MCF 10A (cell line): ENCODE measurements at places on chromosomes 16 and 17. TPM values are rescaled to one million over a fixed set of nuclear protein-coding genes. Genes with fewer than 3 reads are reported as not detected.
A peak's percentile ranks its signal among the peaks of the same experiment; 100 is the strongest.

GRCh38 chr16:363766-364490 lies 6.4 kb downstream of the MRPL28 start:
- DNase-seq = no peak

Gene SNAI3
- total RNA-seq = not detected in 2 replicates

- DNase-seq = no peak
Observed at GRCh38 chr17:77891602-77892001, 66.9 kb upstream of the TNRC6C start.

- no peak for DNase-seq
Observed at GRCh38 chr16:51155199-51155607, 4.1 kb upstream of the SALL1 start.

Gene FAAP100
- 23.4 and 32.5 TPM in 2 replicates for total RNA-seq

GRCh38 chr17:39926588-39927100 lies 757 bp downstream of the ORMDL3 start:
- DNase-seq = peak; percentile 22

- peak; percentile 82 for DNase-seq
Observed at GRCh38 chr16:75550211-75550662, 5.8 kb downstream of the TMEM231 start.
